ENCODE measurements at places on chromosomes 1 and 21.

DNA sequence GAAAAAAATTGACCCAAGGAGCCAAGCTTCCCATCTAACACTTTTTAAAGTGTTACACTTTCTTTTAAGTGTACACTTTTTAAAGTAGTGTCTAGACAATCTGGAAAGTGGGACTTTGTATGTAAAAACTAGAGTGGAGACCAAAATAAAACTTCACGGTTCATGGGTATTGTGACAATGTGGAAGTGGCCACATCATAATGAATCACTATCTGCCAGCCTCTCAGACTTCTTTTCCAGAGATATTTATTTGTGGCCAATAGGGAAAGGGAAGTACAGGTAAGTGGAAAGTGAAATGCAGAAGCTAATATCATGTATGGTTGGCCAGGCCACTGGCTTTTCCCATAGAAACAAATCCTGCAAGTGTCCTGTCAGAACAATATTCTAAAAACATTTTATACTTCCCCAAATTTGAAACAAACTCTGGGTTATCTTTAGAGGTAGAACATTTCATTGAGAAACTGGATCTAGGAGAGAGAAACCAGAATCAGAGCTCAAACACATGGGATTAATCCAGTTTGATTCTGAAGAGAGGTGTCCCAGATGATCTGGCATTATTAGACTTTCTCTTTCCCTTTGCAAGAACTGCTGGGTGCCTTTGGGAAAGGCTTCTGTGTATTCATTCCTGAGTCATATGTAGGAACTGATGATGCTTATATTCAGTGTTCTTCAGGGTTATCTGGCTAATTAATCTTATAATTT is 2.0 kb downstream of the TNFSF18 start:
- DNase-seq: no peak

GRCh38 chr21:32949701-32950100 is 76.0 kb upstream of the OLIG2 start:
- no peak for DNase-seq

DNA sequence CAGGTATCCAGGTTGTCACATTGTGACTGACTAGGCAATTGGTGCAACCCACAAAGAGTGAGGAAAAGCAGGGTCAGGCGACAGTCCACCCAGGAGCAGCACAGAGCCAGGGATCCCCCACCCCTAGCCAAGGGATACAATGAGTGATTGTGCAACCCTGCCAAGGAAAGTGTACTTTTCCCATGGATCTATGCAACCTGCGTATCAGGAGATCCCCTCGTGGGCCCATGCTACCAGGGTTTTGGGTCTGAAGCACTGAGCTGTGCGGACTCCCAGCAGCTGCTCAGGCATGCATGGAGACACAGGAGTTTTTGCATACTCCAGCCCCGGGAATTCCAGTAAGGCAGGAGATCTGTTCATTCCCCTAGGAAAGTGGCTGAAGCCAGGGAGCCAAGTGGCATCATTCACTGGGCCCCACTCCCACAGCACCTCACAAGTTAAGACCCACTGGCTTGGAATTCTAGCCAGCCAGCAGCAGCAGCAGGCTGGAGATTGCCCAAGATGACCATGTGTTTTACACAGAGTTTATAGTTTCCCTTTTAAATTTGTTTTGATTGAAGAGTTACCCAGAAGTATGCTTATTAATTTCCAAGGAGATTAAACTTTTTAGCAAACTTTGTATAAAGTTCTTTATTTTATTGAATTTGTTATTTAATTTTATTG is 136.0 kb downstream of the LTN1 start:
- DNase-seq: no peak

- DNase-seq: no peak
These were observed 101.9 kb upstream of the SLC5A9 start for GRCh38 chr1:48120621-48121020.

DNA sequence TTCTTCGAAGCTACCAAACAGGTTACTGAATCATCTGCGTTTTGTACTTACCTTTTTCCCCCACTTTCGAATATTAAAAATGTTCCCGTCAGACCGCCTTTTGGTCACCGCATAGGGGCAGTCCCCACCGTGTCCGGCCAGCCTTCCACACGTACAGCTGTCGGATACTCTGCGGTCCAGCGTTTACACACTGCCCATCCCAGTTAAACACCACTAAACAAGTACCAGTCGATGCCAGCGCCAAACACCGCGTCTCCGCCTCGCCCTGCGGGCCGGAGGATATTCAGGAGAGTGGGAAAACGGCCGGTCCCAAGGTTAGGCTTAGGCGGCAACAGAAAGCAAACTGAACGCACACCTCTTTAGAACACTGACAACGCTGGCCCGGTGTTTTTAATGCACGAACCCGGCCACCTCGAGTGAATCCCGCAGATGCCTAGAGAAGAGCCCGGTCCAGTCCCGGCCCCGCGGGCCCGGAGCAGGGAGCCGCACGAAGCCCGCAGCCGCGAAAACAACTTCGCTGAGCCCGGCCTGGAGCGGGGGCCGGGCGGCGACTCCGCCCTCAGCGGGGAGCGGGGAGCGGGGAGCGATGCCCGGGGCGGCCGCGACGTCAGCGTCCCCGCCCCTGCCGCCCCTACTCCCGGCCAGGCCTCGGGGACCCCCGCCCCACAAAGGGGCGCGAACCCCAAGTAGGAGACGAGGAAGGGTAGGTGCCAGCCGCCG is 730 bp upstream of the PHF13 start:
- no peak for DNase-seq

DNA sequence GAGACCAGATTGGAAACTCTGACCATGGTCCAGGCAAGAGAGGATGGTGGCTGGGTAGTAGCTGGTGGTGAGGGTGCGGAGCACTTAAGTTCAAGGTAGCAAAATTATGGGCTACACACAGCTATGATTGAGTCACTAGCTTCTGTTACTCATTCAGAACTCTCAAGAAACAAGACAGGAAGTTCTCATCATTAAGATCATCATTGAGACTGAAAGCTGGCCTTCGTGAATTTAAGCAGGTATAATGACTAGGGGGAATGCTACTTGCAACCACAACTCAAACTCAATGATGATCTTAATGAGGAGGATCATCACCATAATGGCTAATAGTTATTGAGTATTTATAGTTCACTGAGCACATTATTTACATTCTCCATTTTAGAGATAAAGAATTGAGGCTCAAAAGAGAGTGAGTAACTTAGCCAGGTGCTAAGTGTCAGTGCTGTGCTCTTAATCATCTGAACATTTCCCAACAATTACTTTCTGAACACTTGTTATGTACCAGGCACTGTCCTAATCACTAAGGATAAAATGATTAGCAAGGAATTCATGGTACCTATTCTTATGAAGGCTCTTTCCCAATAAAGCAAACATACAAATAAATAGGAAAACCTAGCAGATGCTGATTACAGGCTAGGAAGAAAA is 286.3 kb upstream of the C1orf105 start:
- DNase-seq: no peak

GRCh38 chr1:39898191-39898590 is 3.5 kb downstream of the MYCL start:
- no peak for DNase-seq

DNA sequence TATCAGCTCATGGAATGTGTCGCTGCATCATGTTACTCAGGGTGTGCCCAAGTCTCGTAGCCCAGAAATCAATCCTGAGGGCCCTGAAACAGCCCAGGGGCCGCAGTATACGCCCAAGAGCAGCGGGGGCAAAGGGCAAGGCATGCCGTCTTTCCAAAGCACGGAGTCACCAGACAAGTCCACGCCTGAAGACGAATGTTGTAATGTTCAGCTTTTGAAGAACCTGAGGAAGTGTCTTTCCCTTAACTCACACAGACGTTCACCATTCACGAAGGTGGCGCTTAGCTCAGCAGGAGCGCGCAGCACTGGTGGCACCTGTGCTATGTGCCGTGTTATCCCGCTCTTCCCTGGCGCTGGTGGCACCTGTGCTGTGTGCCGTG is 18.8 kb upstream of the PWP2 start:
- DNase-seq: no peak

DNA sequence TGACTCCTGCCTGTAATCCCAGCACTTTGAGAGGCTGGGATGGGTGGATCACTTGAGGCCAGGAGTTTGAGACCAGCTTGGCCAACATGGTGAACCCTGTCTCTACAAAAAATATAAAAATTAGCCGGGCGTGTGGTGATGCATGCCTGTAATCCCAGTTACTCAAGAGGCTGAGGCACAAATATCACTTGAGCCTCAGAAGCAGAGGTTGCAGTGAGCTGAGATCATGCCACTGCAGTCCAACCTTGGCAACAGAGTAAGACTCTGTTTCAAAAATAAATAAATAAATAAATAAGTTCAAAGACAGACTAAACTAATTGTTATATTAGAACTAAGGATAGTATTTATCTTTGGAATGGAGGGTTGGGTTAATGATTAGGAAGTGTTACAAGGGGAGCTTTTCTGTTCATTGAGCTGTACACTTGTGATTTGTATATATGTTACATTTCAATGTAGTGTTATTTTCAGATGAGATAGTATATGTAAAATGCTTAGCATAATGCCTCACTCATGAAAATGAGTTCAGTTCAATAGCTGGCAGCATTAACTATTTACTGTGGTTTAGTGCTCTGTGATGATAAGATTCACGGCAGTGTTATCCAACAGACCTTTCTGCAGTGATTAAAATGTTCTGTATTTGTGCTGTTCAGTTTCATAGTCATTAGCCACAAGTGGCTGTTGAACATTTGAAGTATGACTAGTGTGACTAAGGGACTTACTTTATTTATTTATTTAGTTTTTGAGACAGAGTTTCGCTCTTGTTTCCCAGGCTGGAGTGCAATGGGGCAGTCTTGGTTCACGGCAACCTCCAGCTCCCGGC is 47.7 kb downstream of the OSBPL9 start:
- DNase-seq: no peak

- DNase-seq: no peak
These were observed 49.5 kb downstream of the EPS15 start for GRCh38 chr1:51469518-51469917.

- no peak for DNase-seq
These were observed 84.8 kb upstream of the ZNF648 start for GRCh38 chr1:182146286-182146685.

DNA sequence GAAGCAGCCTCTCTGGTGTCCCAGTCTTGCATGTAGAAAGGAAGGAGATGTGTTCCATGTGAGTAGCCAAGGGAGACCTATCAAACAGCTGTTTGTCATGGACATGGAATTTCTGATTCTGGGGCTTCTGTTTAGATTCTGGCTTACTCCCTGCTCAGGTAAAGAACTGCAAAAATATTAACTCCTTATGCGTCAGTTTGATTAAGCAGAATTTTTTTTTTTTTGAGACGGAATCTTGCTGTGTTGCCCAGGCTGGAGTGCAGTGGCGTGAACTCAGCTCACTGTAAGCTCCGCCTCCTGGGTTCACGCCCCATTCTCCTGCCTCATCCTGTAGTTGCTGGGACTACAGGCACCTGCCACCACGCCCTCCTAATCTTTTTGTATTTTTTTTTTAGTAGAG is 6.8 kb downstream of the ARV1 start:
- no peak for DNase-seq

- DNase-seq: no peak
These were observed 134.1 kb upstream of the VAMP3 start for GRCh38 chr1:7636795-7637526.

GRCh38 chr1:198141668-198142351 is 15.0 kb upstream of the NEK7 start:
- DNase-seq: no peak

DNA sequence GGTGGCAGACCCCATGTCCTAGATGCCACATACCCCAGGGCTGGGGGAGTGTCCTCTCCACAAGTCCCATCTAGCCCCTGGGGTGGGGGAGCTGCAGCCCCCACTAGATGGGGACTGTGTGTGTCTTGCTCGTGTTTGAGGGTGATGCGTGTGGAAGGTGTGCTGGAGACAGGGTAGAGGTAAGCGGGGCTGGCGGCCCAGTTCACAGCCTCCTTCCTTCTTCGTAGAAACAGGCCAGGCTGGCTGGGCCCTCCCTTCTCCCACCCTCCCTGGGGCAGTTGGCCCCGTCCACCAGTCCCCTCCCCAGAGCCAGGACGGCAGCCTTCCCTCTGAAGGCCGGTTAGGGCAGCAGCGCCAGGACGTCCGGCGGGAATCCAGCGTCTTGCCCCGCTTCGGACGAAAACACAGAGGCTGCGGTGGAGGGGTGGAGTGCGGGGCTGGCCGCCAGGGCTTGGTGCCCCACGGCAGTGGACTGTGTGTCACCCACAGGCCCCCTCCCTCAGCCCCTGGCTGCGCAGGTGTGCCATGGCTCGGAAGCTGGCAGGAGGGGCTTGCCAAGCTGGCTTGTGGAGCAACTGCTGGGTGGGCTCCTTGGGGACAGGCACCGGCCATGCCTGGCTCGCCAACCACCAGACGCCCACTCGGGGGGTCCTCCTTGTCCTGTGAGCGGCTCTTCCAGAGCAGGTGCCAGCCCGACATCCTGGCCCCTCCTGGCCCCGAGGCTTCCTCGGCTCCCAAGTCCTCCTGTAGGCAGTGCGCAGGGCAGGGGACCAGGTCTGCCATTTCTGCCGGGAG is 3.6 kb downstream of the PRDM16 start:
- DNase-seq: no peak

DNA sequence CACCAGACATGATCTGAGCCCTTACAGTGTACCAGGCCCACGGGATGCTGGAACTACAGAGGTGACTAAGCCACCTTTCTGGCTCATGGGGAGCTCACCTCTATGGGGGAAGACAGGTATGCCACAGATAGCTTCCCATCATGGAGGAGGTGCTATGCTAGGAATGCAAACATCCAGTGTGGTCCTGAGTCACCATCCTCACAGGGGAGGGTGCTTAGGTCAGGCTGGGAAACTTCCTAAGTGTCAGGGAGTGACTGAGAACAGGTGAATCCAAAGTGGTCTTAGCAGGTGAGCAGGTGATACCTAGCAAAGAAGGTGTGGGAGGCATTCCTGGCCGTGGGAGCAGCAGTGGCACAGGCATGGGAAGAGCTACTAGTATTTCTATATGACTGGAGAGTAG is 8.6 kb upstream of the RASSF5 start:
- DNase-seq: no peak

- no peak for DNase-seq
These were observed 360.0 kb downstream of the NPHP4 start for GRCh38 chr1:5632224-5632623.

DNA sequence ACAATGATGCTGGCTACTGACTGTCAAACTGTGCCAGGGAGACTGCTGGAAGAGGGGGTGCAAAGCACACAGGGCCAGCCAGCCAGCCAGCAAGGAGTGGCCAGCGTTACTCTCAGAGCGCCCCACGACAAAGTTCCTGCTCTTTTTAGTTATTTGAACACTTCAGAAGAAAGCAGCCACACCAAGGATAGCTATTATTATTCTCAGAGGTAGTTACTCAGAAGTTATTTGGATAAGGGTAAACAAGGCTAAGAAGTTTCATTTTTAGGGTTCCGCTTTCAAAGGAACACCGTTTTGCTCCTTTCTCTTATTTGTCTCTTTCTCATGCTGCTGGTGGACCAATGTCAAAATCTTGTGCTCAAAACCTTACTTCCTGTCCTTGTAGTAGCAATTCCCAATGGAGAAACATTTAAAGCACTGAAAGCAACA is 59.9 kb downstream of the VANGL2 start:
- no peak for DNase-seq

Data from amniotic stem cell (primary cell).